ENCODE measurements at places on chromosomes 6 and 20. TPM values are rescaled to one million over a fixed set of nuclear protein-coding genes. Genes with fewer than 3 reads are reported as not detected.

The PPIL4 gene
- 42.8 TPM for total RNA-seq

The PROCR gene
- 244 TPM for total RNA-seq

The TUBE1 gene
- total RNA-seq: 33.3 TPM

The PSORS1C2 gene
- not detected for total RNA-seq

The VWA7 gene
- not detected for total RNA-seq

The PGBD1 gene
- total RNA-seq: 4.8 TPM

The WFDC5 gene
- total RNA-seq: not detected

The DZANK1 gene
- total RNA-seq: 0.56 TPM

The RHAG gene
- not detected for total RNA-seq

The LBP gene
- not detected for total RNA-seq

The DUSP15 gene
- total RNA-seq: not detected

The LCA5 gene
- 7.9 TPM for total RNA-seq

The FAM209B gene
- total RNA-seq: not detected

The MTFR2 gene
- 0.85 TPM for total RNA-seq

The AGPAT1 gene
- total RNA-seq: 20.3 TPM

The EEF1A2 gene
- 0.38 TPM for total RNA-seq

The HCK gene
- total RNA-seq: not detected

The AGPAT4 gene
- 4.0 TPM for total RNA-seq

The RNF182 gene
- total RNA-seq: 9.0 TPM

The HLA-DPB1 gene
- total RNA-seq: 26.8 TPM

The MOXD1 gene
- 135 TPM for total RNA-seq

The MRPL18 gene
- total RNA-seq: 148 TPM

The NKX2-4 gene
- total RNA-seq: not detected

The NRN1 gene
- under 0.01 TPM for total RNA-seq

The MYCT1 gene
- 22.2 TPM for total RNA-seq

The BTN1A1 gene
- total RNA-seq: under 0.01 TPM

The HDGFL1 gene
- not detected for total RNA-seq

The TAAR9 gene
- not detected for total RNA-seq

The TAGAP gene
- total RNA-seq: not detected

The LRRC73 gene
- total RNA-seq: 0.19 TPM

The XKR7 gene
- total RNA-seq: under 0.01 TPM

The ZNF292 gene
- total RNA-seq: 42.0 TPM

The ATP6V1G2 gene
- 5.1 TPM for total RNA-seq

The TSHZ2 gene
- 1.4 TPM for total RNA-seq

The IMPG1 gene
- total RNA-seq: not detected

The UNC5CL gene
- not detected for total RNA-seq

The GPX5 gene
- total RNA-seq: not detected

The SIRPB2 gene
- total RNA-seq: not detected

The LTV1 gene
- 36.0 TPM for total RNA-seq

The ANKS1A gene
- total RNA-seq: 9.0 TPM

The AKAP7 gene
- total RNA-seq: 8.6 TPM

The RBM24 gene
- 5.6 TPM for total RNA-seq

Measured in regular cardiac myocyte (primary cell).